Activated naive CD8-positive, alpha-beta T cell treated with anti-CD3 and anti-CD28 coated beads for 36 hours (primary cell): ENCODE measurements at places on chromosomes 5 and 9. TPM values are rescaled to one million over a fixed set of nuclear protein-coding genes. Genes with fewer than 3 reads are reported as not detected.

- H3K4me1 ChIP-seq = no peaks in the 10 kb centered on the region
- no peak for DNase-seq
- no peaks in the 10 kb centered on the region for H3K36me3 ChIP-seq
- no peak overlapping the region for H3K4me3 ChIP-seq
Observed at GRCh38 chr9:111149018-111149759, 110.9 kb upstream of the LPAR1 start.

DNA sequence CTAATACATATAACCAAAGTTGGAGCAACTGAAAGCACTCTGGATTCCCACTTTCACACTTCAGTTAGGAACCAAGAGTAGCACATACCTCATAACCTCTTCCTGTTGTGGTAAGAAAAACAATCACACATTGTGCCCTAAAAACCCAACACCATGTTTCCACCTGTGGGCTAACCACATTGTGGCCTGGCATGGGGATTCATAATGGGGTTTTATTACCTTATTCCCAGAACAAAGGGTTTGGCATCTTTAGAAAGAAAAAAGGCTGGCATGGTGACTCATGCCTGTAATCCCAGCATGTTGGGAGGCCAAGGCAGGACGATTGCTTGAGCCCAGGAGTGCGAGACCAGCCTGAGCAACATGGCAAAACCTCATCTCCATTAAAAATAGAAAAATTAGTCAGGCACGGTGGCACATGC, 60.6 kb downstream of the HSD17B3 start:
- H3K27ac ChIP-seq = peak overlapping the region; percentile 79
- H3K4me1 ChIP-seq = peaks cover 24% of the 10 kb centered on the region
- peak overlapping the region; percentile 43 for H3K4me3 ChIP-seq
- peak; percentile 79 for DNase-seq
- H3K36me3 ChIP-seq = no peaks in the 10 kb centered on the region

EIF4E1B gene
- total RNA-seq = not detected

RABGAP1 gene
- total RNA-seq = 19.4 TPM

DNA sequence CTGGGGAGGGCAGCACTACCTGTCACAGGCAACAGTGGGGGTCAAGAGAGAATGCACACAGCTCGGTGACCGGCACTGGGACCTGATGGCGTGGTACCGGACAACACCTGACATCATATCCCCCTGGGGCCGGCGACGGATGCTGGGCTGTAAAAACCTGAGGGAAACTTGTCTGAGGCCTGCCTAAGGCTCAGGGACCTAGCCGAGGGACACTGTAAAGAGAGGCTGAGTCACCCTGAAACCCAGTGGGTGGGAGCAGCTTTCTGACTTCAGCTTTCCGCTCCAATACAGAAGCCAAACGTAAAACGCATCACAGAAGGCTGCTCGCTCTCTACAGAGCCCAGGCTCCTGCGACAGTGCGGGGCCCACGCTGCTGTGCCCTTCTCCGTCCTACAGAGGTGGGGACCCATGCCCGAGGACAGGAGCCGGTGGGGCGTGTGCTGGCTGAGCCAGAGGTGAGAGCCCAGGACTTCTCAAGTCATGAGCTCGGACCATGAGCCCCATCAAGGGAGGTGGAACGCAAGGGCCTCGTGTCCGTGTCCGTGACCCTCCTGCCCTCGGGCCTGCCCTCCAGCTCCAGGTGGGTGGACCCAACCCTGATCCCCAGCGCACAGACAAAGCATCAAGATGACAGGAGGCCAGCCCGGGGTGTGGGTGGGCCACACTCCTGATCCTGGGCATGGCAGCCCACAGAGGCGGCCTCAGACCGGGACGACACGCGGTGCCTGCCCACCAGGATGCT, 5.3 kb downstream of the RALGDS start:
- peaks cover 1% of the 10 kb centered on the region for H3K36me3 ChIP-seq
- peak; percentile 73 for DNase-seq
- peak overlapping the region; percentile 80 for H3K27ac ChIP-seq
- H3K4me3 ChIP-seq = peak overlapping the region; percentile 29
- H3K4me1 ChIP-seq = peaks cover 51% of the 10 kb centered on the region
- no peaks in the 10 kb centered on the region for H3K27me3 ChIP-seq

- no peak overlapping the region for H3K4me3 ChIP-seq
- no peaks in the 10 kb centered on the region for H3K36me3 ChIP-seq
- no peak for DNase-seq
- peaks cover 28% of the 10 kb centered on the region for H3K27me3 ChIP-seq
Observed at GRCh38 chr5:57719216-57719615, 236.6 kb upstream of the ACTBL2 start.

DNA sequence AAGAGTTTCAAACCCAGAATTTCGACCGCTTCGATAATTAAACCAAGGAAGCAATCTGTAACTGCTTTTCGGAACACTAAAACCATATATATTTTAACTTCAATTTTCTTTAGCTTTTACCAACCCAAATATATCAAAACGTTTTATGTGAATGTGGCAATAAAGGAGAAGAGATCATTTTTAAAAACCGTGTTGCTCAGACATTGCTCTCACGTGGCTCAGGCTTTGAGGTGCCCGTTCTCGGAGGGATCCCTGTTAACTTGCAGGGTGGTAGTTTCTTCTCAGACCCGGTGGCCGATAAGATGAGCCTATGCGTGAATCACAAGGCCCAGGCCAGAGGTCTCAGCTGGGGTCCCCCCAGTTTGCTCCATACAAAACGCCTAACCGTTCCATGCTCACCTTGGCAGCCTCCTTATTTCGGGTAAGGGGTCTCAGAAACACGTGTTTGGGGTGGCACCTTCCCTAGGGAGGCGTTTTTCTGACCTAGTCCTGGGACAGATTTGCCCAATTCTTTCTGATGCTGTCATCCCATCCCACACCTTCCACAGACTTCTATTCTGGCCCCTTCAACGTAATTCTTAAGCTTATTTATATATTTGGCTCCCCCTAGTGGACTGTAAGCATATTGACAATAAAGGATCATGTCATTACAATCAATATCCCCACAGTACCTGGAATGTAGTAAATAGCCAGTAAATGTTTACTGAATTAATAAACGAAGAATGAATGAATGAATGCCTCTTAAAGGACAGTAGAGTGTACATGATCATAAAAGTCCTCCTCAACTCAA, 48.1 kb downstream of the THBS4 start:
- H3K27me3 ChIP-seq = no peaks in the 10 kb centered on the region
- no peaks in the 10 kb centered on the region for H3K36me3 ChIP-seq
- DNase-seq = peak; percentile 18
- peaks cover 6% of the 10 kb centered on the region for H3K4me1 ChIP-seq
- peak overlapping the region; percentile 71 for H3K4me3 ChIP-seq

- no peaks in the 10 kb centered on the region for H3K36me3 ChIP-seq
- peaks cover 3% of the 10 kb centered on the region for H3K4me1 ChIP-seq
- no peak overlapping the region for H3K27ac ChIP-seq
- peaks cover 44% of the 10 kb centered on the region for H3K27me3 ChIP-seq
- DNase-seq = no peak
- no peak overlapping the region for H3K4me3 ChIP-seq
Observed at GRCh38 chr5:9547122-9547947, 1.5 kb upstream of the SEMA5A start.
